ENCODE measurements at places on chromosomes 11 and 22.

GRCh38 chr11:93225662-93226061 is 27.9 kb upstream of the SLC36A4 start:
- DNase-seq: no peak

- DNase-seq: peak; percentile 8
Observed at GRCh38 chr11:1515082-1516060, 28.8 kb upstream of the MOB2 start.

DNA sequence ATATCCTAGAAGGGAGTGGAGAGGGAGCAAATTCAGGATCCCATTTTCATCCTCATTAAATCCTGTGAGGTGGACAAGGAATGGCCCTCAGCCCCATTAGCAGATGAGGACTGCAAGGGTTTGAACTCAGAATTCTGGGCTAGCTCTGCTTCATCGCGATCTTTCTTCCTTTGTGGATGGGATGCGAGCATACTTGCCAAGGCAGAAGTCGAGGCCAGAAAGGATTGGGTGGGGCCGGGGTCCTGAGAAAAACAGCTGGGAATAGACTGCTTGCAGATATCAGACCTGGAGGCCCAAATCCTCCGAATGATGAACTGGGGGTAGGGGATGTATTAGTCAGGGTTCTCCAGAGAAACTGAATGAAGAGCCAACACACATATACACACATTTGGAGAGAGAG is 179.0 kb downstream of the CHST1 start:
- DNase-seq: no peak

DNA sequence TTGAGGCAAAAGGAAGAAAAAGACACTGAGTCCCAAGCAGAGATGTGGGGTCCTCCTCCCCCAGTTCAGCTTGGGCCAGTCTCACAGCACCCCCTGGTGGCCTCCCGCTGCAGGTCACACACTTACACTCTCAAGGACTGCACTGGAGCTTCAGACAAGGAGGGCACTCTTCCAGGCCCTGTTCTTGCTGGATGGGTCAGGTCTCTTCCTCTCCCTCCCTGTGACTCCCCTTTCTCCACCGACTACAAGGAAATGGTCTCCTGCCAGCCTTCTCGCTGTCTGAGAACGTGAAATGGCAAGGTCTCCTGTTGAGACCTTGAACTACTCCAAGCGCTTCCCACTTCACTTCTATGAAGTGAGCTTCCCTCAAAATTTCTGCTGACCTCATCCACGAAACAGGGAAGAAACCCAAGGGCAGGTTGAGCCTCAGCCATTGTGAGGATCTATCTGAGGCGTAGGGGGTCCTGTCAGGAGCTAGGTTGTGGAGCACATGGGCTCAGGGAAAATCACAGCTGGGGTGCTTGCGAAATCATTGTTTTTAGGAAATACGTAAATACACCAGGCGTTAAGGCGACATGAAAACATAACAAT is 11.2 kb upstream of the IGLL1 start:
- no peak for DNase-seq

GRCh38 chr22:23684026-23684425 is 6.8 kb upstream of the RGL4 start:
- no peak for DNase-seq

DNA sequence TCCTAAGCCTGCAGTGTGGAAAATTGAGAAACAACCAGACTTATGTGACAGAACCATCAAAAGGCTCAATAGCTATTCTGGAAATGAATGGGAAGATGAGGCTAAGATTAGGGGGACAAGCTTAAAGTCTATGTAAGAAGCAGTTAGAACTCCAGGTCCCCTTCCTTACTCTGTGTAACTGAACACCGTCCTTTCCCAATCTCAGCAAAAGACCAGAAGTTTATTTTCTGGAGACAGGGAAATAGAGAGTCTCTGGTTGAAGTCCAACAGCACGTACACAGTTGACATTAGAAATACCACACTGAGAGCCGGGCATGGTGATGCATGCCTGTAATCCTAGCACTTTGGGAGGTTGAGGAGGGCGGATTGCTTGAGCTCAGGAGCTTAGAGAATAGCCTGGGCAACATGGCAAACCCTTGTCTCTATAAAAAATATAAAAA is 93.9 kb downstream of the CD44 start:
- DNase-seq: no peak

Measured in SW 1271 (cell line).